ENCODE measurements at places on chromosomes 7 and 10.

GRCh38 chr10:124677749-124678556, 66.2 kb downstream of the FAM53B start:
- no peak for DNase-seq

GRCh38 chr7:105741982-105742381, 134.4 kb downstream of the ATXN7L1 start:
- no peak for DNase-seq

DNA sequence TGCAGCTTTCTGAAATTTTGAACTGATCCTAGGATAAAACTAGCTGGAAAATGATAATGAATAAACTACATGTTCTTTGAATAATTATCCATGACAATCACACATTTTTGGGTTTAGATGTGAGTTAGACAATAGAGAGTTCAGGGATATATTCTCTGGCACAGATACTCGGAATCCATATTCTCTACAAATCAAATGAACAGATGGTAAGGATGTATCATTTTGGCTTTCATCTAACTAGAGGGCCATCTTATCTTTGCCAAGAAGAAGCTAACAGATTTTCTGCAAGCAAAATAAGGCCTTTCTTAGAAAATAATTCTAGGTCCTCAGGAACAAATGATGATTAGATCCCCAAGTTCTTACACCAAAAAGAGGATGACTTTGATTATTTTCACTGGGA, 355.9 kb upstream of the C7orf33 start:
- DNase-seq: no peak

DNA sequence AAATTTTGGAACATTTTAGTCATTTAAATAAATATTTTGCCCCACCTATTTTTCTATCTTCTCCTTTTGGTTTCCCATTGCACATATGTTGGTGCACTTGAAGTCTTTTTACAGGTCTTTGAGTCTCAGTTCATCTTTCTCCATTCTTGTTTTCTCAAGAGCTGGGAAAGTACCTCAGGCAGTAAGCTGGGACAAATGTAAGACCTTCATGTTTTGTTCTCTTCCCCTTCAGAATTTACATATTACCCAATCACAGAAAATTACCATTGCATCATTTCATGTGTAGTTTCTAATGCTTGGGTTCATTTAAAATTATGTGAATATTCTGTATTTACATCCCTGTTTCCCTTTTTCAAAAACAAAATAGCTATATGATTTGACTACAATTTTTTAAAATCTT, 1150.0 kb upstream of the POT1 start:
- DNase-seq: no peak

DNA sequence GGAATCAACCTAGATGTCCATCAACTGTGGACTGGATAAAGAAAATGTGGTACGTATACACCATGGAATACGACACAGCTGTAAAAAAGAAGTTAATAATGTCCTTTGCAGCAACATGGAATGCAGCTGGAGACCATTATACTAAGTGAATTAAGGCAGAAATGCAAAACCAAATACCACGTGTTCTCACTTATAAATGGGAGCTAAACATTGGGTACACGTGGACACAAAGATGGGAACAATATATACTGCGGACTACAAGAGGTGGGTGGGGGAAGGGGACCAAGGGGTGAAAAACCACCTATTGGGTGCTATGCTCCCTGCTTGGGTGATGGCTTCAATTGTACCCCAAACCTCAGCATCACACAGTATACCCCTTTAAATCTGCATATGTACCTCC, 385.5 kb downstream of the SORCS3 start:
- DNase-seq: no peak

GRCh38 chr7:122311734-122312450, 7.3 kb upstream of the FEZF1 start:
- no peak for DNase-seq

DNA sequence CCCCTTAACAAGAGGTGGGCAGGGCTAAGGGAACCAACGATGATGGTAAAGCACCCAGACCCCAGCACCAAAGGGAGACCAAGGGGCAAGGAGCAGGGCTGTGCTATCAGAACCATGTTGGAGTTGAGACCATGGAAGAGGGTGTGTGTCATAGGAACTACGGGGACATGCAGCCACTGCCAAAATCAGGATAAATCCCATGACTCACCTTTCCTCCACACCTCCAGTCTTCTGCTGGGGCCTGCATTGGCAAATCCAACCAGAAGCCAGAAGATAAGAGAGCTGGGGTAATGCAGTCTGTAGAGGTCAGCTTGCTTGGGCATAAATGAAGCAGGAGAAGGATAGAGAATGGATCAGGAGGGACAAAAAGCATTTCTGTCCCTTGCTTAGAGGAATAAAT, 42.7 kb upstream of the SMARCD3 start:
- no peak for DNase-seq

- no peak for DNase-seq
Observed at GRCh38 chr7:128692623-128693270, 20.7 kb downstream of the GARIN1A start.

GRCh38 chr10:17256051-17256450, 28.0 kb downstream of the VIM start:
- DNase-seq: no peak

DNA sequence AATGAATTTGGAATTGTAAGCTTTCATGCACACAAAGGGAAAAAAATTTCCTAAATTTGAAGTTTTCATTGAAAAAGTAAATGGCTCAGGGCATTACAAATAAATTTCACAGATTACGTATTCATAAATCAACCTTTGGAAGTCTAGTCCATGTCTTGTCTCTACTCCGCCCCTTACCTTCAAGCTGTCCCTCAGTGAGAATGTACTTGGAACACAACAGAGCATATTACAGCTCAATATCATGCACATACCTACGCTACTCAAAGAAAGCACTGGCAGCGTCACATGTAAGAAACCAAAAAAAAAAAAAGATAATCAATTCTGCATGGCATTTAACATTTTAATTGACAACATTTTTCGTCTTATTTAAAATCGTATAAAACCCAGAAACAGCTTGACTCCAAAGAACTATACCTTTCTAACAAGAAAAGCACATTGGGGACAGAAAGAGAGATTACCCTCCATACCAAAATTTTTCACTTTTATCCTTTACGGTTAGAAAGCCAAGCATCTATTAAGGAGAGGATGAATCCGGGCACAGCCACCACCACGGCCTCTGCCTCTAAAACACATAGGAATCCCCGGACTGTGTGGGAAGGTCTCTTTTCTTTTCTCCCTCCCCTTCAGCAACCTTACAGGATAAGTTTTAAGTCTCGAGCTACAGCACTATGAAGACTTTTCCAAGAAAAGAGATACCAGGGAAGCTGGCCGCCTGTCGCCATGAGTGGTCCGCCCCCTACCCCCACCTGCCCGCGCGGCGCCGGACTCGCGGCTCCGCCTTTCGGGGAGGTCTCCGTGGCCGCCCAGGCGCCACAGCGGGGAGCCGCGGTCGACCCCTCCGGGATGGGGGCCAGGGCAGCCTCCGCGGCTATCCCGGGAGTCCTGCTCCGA, 1.1 kb downstream of the JMJD1C start:
- no peak for DNase-seq

Data from EL (cell line).